ENCODE measurements at places on chromosomes 6 and 20.

DNA sequence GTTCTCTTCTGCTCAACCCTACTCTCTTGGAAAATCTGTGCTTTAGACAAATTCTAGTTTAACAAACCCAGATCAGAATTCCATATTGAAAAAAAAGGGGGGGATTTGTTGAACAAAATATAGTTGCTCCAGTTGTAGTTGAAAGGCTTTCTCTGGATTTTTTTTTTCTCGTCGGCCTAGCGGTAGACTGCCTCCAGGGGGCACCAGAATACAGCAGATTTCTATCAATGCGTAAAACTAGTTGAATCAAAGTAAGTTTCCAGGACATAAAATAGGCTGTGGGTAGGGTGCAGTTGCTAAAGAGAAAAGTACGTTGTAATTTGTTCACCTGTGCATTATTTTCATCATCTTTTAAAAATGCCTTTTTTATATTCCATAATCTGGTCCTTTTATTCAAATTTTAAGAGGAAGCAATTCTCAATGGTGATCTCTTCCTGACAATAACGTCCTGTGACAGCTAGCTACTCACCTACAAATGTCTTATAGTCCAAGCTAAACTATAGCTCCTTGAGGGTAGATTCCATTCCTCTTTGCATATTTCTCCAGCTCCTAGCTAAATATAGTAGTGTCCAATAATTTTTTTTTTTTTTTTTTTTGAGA is 105.4 kb downstream of the PERP start:
- peak; percentile 13 for DNase-seq

DNA sequence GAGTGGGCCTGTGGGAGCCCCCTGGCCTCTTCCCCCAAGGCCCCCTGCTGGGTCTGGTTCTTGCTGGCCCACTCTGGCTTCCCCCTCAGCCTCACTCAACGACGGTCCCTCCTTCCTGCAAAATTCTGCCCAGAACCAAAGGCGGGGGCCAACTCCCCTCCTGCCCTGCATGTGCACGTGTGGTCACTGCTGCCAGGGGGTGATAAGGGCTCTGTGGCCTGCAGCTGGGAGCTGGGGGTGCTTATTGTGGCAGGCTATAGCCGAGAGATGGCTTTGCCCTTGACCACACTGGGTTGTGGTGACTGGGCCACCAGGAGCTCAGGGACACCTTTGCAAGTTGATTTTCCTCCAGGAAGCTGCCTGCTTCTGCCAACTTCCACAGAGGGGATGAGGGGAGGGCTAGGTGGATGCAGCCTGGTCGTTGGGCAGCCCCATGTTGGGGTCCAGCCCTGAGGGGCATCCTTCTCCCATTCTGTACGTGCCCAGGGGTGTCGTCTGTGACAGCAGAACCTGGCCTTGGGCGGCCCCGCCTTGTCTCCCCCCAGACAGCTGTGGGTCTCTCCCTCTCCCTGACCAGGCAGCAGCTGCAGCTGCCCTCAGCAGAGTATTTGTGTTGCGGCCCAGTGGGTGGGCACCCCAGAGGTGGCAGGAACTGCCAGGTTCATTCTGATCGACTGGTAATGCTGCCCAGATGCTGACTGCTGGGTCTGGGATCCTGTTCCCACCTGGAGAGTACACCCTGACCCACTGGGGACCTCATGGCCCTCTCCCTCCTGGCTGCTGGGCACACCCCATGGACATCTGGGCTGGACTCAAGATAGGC is 5.6 kb downstream of the TCEA2 start:
- no peak for DNase-seq

DNA sequence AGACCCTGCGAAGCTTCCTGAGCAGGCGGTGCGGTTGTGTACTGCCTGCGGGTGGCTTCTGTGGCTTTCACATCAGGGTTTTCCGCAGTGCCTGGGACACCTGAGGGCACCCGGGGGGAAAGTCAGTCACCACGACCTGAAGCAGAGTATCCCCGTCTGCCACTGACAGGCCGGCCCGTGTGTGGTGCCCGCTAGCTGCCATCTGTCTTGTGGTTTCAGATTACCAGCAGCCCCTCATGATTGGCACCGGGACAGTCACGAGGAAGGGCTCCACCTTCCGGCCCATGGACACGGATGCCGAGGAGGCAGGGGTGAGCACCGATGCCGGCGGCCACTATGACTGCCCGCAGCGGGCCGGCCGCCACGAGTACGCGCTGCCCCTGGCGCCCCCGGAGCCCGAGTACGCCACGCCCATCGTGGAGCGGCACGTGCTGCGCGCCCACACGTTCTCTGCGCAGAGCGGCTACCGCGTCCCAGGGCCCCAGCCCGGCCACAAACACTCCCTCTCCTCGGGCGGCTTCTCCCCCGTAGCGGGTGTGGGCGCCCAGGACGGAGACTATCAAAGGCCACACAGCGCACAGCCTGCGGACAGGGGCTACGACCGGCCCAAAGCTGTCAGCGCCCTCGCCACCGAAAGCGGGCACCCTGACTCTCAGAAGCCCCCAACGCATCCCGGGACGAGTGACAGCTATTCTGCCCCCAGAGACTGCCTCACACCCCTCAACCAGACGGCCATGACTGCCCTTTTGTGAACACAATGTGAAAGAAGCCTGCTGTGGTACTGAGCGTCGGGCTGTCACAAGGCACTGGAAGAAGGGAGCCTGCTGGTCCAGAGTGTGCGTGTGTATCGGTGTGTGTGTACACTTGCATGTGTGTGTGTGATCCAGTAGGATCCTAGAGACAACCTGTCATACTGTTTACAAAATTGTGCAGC is 54.4 kb downstream of the GOPC start:
- peak; percentile 68 for DNase-seq

GRCh38 chr20:63978319-63979228 is 868 bp downstream of the SAMD10 start:
- peak; percentile 62 for DNase-seq

DNA sequence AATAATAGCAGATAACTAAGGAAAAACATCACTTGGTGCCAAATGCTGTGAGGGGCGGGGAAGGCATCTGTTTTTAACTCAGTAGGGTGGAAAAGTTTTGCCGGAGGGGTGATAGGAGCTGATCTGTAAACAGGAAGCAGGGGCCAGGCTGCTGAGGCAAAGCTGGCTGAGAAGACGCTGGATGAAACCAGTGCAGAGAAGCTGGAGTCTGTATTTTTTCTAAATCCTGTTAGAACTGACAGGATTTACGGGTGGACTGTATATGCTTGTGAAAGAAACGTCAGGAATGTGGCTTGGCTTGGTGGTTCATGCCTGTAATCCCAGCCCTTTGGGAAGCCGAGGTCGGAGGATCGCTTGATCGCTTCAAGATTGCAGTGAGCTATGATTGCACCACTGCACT is 5.6 kb downstream of the PCMTD2 start:
- DNase-seq = peak; percentile 69

GRCh38 chr6:56104591-56104990 is 142.8 kb downstream of the COL21A1 start:
- no peak for DNase-seq

DNA sequence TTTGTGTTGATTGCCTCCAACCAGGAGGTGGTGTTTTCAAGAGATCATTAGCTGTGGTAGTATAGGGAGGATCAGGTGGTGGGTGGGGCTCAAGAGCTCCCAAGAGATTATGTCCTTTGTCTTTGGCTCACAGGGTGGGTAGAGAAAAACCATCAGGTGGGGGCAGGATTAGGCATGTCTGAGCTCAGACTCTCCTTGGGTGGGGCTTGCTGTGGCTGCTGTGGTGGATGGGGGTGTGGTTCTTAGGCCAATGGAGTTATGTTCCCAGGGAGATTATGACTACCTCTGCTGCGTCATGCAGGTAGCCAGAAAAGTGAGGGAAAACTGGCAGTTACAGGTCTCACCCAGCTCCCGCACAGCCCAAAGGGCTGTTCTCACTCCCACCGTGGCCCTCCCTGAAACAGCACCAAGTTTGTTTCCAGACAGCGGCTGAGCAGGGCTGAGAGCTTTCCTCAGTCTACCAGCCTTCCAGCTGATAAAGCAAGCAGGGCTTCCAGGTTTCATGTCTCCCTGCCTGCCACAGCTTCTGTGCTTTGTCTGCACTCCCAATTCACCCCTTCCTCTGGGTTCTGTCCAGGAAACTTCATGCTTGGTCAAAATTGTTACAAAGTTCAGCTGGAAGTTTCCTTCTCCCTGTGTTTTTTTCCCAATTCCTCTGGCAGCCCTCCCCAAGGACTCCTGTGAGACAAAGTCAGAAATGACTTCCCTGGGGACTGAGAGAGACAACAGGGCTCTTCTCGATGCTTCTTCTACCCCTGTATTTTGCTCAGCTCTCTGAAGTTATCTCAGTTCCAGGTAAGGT is 481.1 kb upstream of the MAN1A1 start:
- DNase-seq = no peak

All from ovary (tissue), 10 donors.